ENCODE measurements at places on chromosomes 2 and 18.

DNA sequence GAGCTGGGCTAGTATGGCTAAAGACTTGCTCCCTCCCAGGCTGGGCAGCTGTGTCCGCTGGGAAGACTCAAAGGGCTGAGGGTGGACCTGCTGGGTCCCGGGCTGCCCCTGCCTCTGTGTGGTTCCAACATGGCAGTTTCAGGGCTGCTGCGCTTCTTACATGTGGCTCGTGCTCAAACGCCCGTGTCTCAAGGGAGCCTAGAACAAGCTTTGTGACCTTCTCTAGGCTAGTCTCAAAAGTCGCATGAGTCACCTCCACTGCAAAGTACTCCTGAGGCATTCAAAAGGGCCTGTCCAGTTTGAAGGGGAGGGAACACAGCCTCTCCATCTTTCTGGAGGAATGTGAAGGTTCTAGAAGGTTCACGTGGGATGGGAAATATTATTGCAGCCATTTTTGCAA, 44.7 kb upstream of the RAB31 start:
- DNase-seq = no peak

DNA sequence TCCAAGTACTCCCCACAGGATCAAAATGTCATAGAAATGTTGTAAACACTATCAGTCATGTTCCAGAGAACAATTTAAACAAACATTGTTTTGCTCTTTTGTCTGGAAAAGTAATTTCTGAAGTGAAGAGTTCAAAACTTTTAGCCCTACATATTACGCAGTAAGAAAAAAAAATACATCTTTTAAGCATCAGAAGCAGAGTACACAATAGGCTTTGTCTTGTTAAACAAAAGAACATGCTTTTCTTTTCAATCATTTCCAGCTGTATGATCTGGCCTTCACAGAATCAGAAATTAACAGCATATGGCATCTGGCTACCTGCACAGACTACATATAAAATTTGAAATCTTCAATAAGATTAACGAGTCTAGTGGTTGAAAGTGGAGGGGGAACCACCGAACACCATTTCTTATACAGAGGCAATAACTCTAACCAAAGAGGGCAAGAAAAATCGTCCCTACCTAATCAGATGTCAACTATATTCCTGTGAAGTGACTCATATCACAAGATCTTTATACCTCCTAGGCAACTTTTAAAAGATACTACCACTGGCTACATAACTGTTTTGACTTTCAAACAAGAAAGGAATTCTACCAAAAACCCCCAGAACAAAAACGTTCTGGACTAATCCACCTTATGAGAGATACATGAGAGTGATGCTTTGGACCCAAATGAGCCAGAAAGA, 149.3 kb downstream of the EXOC6B start:
- DNase-seq = no peak

- no peak for DNase-seq
Measured at GRCh38 chr2:212659441-212659840, 120.8 kb upstream of the ERBB4 start.

- DNase-seq = no peak
Measured at GRCh38 chr2:100292022-100292580, 30.2 kb downstream of the LONRF2 start.

DNA sequence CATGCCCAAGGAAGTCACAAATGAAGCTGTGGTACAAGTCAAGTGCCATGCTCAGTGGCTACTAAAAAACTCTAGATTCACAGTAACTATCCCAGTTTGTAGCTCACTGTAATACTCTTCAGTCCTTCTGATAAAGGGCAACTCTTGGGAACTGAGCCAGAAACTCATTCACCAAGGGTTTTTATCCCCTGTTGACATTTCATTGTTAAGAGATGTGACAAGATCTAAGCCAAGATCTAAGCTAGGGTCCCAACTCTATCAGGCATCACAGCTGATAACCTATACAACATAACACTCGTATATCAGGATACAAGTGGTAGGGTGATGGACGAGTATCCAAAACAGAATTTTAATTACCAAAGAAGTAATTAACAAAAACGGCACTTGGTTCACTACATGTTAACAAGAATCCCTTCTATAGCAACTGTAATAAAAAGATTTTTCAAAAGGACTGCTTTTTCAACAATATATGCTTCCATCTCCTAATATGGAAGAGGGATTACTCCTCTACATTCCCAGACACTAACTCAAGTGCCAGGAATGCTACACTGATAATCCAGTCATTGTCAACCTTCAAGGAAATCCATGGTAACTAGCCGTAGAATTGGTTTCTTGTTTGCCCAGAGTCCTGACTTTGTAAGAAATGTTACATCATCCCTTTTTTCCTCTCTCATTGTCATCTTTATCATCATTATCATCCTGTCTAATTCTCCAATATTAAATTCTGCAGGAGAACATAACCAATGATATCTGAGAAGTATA, 111.7 kb downstream of the CDH2 start:
- no peak for DNase-seq

- DNase-seq = peak; percentile 80
Measured at GRCh38 chr2:86301009-86301408, 36.4 kb downstream of the REEP1 start.

- DNase-seq = no peak
Measured at GRCh38 chr2:43114210-43114609, 112.2 kb downstream of the ZFP36L2 start.

GRCh38 chr2:232957657-232958090, 55.4 kb downstream of the NGEF start:
- no peak for DNase-seq

DNA sequence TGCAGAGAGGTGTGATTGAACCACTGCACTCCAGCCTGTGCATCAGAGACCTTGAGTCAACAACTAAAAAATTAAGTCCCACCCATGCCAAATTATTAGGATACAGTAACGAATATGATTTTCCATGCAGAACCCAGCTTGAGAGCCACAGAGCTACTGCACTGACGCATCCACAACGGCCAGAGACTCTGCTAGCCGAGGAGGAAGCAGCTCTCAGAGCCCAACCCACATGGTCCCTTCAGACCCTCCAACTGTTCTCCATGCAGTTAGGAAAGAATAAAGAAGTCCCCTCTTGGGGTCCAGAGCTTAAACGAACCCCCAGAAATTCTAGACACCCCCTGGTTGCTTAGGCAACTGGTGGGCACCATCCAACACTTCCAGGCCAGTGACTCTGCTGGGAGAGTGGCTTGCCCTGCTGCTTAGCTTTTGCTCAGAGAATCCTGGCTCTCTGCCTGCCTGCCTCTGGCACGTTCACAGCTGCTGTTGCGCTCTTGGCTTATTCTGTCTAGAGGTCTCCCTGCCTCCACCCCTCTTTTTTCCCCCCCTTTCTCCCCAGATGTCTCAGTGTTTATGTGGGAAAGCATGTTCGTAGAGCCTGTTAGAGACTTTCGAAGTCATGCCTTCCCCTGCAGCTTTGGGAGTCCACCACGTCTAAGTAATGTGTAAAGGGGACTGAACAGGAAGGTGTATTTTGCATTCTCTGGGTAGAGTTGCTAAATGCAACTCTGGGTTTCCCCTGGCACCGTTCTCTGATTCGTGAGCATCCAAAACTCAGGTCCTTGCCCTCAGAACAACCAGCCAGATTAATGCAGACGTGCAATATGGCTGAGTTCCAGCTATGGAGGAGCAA, 26.0 kb upstream of the SP3 start:
- DNase-seq = peak; percentile 77

DNA sequence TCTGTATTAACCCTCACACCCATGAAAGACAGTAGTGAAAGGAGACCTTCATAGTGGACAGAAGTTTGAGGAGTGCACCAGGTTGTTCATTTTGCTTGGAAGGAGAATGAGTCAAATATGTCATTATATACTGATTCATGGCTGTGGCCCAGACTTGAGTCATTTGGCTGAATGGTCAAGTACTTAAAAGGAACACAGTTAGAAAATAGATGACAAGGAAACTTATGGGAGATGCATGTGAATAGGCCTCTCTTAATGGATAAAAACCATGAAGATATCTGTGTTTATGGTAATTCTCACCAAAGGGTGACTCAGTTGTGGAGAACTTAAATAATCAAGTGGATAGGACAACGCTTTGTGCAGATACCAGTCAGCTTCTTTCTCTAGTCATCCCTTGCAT, 524.7 kb upstream of the CNTNAP5 start:
- DNase-seq = no peak

GRCh38 chr2:69565431-69565839, 78.1 kb downstream of the AAK1 start:
- DNase-seq = no peak

DNA sequence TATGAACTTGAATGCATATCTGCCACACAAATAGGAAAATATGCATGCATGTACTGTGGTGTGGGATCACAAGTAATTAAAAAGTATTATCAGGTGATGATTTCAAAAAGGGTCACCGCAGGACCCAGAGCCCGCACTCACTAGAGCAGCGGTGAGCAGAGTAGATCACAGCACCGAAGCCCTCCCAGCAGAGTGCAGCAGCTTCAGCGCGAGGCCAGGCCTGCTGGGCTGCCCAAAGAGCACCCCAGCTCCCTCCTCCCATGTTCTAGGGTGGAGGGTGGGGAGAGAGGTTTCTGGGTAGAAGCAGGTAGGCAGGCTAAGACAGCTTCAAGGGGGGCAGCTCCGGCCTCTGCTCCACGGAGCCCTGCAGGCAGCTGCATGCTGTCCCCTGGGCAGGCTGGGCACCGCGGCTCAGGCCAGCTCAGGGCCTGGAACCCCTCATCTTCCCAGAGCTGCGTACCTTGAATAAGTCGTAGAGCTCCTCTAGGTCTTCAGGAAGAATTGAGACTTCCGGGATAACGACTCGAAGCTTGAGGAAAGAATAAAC, 24.9 kb downstream of the RPL31 start:
- DNase-seq = no peak

- DNase-seq = no peak
Measured at GRCh38 chr2:174342686-174343342, 8.1 kb downstream of the SP9 start.

GRCh38 chr2:109710505-109711229, 83.4 kb upstream of the RGPD5 start:
- DNase-seq = no peak

GRCh38 chr18:79532313-79533007, 136.7 kb downstream of the NFATC1 start:
- no peak for DNase-seq

DNA sequence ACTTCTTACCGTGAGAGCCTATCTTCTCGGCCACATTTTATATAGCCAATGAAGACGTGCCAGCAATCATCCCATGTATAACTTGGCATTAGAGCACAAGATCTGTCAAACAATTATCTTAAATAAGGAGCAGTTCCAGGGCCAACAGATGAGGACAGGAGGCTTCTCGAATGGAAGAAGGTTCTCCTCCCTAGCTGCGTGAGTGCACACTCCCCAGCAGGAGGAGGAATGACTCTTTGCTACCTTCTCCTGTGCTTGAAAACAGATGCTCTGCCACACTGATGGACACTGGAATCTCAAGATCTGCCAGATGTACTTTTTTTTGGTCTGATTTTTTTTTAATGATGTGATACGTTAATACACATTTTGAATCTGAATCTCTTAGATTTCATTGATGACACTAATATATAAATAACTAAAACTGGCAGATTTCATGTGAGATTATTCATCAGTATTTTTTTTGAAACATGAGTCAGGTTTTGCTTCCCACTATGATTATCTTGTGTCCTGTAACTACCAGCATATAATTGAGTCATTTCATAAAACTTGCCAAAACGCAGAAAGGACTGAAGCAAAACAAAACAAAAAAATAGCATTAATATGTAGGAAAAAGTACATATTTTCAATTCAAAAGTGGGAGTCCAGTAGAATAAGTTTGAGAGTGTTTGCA, 626 bp upstream of the VIT start:
- DNase-seq = no peak

DNA sequence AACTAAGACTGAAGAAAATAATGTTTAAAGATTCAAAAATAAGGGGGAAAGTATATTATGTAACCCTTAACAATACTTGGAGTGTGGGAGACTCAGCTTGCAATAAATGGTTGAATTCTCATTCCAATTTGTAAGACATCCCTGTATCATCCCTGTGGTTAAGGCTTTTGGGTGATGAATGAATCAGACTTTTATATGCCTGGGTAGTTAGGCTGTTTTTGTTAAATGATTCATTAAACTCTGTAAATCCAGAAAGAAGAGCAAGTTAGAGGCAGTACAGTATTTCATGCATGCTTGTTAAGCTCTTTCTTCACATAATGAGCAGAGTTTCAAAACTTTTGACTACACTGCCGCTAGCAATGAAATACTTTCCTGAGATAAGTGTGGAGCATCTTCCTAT, 948.8 kb downstream of the SOCS6 start:
- no peak for DNase-seq

DNA sequence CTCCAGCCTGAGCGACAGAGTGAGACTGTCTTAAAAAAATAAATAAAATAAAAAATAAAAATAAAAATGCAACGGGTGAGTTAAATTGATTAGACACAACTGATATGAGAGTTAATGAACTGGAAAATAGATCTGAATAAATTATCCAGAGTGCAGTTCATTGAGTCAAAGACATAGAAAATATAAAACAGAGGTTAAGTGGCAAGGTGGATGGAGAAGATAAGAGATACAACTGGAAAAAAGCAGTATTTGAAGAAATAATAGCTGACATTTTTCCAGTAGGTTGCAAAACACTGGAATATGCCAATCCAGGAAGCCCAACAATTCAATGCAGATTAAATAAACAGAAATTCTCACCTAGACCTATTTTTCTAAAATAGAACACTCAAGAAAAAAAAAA, 10.7 kb downstream of the CGREF1 start:
- no peak for DNase-seq

DNA sequence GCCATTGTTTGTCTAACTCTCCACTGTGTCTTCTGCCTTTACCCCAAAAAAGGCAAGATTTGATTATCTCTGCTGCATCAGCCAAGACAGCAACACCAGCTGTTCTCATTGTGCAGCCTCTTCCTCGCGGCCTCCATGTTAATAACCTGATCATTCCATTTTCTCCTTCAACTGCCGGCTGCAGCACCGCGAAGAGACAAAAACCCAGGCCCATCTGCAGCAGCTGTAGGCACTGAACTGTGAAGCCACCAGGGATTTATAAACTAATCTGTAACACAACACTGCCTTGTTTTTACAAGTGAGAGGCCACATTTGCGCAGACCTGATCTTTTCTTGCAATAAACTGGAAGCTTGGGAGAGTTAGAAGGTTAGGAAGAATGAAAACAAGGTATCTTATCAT, 147.8 kb downstream of the SATB2 start:
- DNase-seq = no peak

DNA sequence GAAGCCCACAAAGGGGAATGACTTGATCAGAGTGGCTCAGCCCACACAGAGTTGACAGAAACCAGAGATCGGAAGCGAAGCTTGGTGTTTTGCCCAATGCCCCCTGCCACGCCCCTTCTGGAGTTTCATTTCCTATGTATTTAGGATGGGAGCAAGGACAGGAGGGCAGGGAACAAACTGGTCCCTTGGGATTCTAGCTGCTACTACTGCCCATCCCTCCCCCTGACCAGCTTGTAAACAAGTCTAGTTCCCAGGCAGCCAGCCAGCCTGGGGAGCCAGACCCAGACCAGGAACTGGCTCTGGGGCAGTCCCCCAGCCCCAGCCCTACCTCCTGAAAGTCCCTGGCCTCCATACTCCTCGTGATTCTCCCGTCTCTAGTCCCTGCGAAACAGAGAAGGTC, 8.3 kb downstream of the WNT6 start:
- no peak for DNase-seq

- peak; percentile 81 for DNase-seq
Measured at GRCh38 chr18:13260935-13261640, 42.5 kb downstream of the LDLRAD4 start.

GRCh38 chr2:161992531-161992930, 81.5 kb downstream of the DPP4 start:
- no peak for DNase-seq
